ENCODE measurements at places on chromosomes 6 and 20. TPM values are rescaled to one million over a fixed set of nuclear protein-coding genes. Genes with fewer than 3 reads are reported as not detected.

The ISM1 gene
- total RNA-seq, result 0.33 TPM

The TBX18 gene
- 3.2 TPM for total RNA-seq

The TRIM10 gene
- not detected for total RNA-seq

The TAF4 gene
- total RNA-seq, result 4.6 TPM

The FOXC1 gene
- 1.5 TPM for total RNA-seq

The BPIFA1 gene
- not detected for total RNA-seq

The SCUBE3 gene
- total RNA-seq, result 58.5 TPM

The SALL4 gene
- total RNA-seq, result 0.25 TPM

The LTB gene
- not detected for total RNA-seq

The BPIFA3 gene
- total RNA-seq, result not detected

The C20orf141 gene
- not detected for total RNA-seq

The DEFB132 gene
- not detected for total RNA-seq

The LY6G6F gene
- total RNA-seq, result not detected

The COL21A1 gene
- total RNA-seq, result 6.2 TPM

The APOBEC2 gene
- total RNA-seq, result not detected

The SRF gene
- total RNA-seq, result 21.4 TPM

The EGFL8 gene
- 0.66 TPM for total RNA-seq

The RNF182 gene
- 1.8 TPM for total RNA-seq

The TP53TG5 gene
- total RNA-seq, result not detected

The CENPQ gene
- 9.6 TPM for total RNA-seq

The HLA-DRB5 gene
- total RNA-seq, result not detected

The SMIM13 gene
- 7.2 TPM for total RNA-seq

The MCHR2 gene
- not detected for total RNA-seq

The RBPJL gene
- not detected for total RNA-seq

The HLA-F gene
- total RNA-seq, result 1.4 TPM

The MLIP gene
- total RNA-seq, result not detected

The MUCL3 gene
- not detected for total RNA-seq

The CCDC28A gene
- 17.9 TPM for total RNA-seq

The AIF1 gene
- not detected for total RNA-seq

The PRSS16 gene
- total RNA-seq, result 0.11 TPM

The TENT5A gene
- total RNA-seq, result 56.0 TPM

The HFE gene
- total RNA-seq, result 21.1 TPM

The BTNL2 gene
- not detected for total RNA-seq

The GABRR1 gene
- total RNA-seq, result not detected

The SIRPB1 gene
- total RNA-seq, result 0.25 TPM

The GPANK1 gene
- total RNA-seq, result 13.0 TPM
